NCI-H510A treated with DMSO at 0.1 percent for 48 hours (cell line): ENCODE measurements at places on chromosomes 5 and 9.
A peak's percentile ranks its signal among the peaks of the same experiment; 100 is the strongest.

DNA sequence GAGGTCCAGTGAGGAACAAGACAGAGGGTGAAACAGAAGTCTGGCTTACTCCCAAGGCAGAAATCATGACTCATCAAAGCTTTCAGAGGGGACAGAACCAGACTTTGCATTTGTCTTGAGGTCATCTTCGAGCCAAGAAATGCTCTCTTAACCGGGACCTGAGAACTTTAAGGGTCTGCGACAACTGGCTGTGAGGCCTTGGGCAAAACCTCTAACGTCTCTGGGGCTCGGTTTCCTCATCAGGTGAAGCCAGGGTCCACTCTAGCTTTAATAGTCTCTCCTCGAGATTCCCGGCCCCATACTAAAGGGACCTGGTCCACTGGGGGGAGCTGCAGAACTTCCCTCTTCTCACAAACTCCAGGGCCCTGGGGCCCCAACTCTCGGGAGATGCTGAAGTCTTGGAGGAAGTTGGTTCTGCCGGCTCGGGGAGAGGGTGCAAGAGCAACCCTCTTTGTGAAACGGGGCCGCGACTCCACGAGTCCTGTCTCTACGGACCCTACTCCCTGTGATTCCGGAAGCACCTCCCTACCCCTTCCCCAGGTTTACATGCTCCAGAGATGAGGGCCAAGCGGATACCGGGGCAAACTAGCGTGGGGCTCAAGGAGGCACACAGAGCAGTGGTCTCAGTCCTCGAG, 2.6 kb downstream of the GLIS3 start:
- DNase-seq: peak; percentile 9

DNA sequence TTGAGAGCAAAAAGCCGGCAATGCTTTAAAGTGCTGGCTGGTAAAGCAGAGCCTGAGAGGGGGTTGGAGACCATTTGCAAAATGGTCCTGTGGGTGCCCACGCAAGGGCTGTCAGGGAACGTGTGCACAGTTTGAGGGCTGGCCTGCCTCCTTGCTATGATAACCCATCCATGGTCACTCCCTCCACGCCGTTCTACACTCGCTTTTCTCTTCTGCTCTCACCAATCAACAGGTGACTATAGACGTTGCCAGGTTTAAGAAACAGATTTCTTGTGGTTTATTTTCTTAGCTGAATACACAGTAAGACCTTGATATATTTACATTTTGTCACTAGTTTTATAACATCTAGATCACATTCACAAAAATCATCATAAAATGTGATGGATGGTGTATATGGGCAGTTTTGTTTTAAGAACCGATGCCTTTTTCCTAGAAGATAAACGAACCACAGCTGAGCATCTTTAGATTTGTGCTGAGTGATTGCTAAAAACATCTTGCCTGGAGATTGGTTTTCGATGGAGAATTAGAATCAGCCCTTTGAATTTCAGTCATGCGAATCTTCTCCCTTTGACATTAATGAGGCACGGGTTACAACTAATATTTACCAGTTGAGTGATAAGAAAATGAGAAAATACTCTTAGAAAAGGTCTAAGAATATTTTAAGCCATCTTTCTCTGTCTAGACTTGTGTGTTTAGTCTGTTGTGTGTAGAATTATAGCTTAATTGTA, 13.9 kb downstream of the MAP1B start:
- DNase-seq: no peak

DNA sequence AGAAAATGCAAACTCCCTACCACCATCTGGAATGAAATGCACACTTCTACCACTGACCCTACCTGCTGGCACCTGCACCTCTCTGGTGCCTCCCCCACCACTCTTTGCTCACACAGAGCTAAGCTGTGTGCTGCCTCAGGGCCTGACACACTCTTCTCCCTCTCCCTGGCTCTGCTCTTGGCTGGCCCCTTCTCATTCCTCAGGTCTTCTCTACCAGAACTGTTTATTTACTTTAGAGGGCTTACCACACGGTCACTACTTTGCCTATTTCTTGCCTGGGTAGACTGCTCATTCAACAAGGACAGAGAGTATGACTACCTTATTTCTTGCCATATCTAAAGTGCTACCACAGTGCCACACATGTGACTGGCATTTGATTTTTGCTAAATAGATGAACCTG, 3.3 kb downstream of the REEP5 start:
- no peak for DNase-seq

GRCh38 chr9:96638606-96639364, 16.3 kb downstream of the PRXL2C start:
- DNase-seq: no peak

DNA sequence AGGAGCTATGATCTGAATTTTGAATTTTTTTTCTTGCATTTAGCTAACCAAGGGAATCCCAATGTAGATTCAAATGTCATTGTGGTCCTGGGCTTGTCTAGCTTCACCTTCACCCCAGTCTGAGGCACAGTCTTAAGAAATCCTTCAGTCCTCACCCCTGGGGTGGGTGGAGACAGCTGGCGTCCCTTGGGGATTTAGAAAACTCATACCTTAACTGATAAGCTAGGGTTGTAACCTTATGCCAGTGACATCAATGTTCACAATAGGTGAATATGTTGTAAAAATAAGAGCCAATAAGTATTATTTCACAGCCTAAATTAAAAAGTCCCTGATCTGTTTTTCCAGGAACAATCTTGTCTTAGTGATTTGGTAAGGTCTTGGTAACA, 4.6 kb downstream of the ISOC1 start:
- no peak for DNase-seq

DNA sequence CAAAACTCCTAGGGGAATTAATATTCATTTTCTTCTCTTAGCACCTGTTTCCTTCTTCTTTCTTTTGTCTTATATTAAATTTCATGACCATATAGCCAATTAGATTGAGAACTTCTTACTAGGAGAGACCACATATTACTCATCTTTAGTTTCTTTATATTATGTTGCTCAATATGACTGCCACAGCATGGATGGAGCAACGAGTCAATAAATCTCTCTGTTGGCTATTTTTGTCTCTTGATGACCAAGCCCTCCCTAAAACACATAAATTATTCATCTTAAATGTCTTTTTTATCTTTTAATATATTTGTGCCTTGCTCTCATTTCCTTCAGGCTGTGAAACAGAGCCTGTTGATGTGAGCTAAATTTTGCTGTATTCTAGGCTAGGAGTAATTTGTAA, 123.0 kb downstream of the ADAMTSL1 start:
- no peak for DNase-seq

DNA sequence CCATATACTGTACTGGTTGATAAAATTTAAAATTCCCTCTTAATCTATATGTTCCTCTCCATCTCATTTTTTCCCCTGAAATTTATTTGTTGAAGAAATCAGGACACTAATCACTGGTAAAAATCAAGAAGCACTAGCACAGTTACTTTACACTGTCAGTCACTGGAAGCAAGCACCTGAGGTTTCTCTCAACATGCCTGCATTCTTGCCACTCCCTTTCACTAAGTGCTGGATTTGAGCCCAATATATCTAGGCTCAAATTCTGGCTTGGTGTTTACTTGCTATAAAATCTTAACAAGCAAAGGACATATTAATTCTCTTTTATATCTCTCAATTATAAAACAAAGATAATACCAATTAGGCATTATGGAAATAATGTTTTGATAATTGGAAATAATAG, 58.6 kb downstream of the DIAPH1 start:
- no peak for DNase-seq

GRCh38 chr9:102594241-102594640, 400.9 kb upstream of the CYLC2 start:
- DNase-seq: no peak

- no peak for DNase-seq
Observed at GRCh38 chr5:149406203-149406978, 27.3 kb upstream of the IL17B start.

DNA sequence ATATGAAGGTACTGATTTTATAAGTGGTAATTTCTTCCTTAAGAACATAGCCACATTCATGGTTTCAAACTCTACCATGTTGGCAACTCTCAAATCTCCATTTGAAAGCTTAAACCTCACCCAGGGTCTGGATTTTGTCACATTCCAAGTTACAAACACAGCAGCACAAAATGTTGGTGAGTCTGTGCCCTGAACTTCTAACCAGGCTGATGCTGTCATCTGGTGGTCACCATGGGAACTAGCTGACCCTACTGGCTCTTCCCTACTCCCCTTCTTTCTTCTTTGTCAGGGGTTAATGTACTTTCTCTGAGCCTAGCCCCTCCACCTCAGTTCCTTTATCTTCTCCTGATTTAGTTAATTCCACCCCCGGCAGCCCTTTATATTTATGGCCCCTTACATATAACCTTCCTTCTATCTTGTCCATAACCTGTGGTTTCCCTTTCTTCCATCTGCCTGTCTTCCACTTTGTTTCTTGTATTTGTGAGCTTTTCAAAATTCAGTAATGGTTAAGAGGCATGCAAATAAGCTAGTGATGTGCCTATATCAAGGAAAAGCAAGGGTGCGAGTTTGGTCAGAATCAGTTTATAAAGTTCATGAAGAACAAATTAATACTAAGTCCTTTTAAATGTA, 35.9 kb downstream of the TGFBR1 start:
- DNase-seq: no peak

DNA sequence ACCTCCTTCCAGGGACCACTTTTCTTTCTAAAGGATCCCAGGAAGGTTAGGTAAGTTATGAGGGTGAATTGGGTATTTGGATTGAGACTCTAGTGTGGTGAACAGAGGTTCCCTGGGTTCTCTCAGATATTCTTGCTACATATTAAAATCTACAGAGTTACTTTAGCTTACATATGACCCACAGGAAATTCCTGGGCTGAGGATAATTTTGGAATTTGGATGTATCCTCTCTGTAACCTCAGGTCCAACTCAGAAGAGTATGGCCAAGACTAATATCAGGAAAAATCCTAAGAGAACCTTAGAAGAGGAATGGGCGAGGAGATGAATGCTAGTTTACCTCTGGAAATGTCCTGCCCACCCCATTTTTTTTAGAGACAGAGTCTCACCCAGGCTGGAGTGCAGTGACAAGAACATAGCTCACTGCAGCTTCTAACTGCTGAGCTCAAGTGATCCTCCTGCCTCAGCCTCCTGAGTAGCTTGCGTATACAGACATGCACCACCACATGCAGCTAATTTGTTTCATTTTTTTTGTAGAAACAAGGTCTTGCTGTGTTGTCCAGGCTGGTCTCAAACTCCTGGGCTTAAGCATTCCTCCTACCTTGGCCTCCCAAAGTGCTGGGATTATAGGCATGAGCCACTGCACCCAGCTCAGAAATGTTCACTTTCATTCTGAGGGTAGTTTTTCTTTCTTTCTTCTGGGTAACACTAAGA, 196.4 kb downstream of the ARHGEF28 start:
- no peak for DNase-seq

DNA sequence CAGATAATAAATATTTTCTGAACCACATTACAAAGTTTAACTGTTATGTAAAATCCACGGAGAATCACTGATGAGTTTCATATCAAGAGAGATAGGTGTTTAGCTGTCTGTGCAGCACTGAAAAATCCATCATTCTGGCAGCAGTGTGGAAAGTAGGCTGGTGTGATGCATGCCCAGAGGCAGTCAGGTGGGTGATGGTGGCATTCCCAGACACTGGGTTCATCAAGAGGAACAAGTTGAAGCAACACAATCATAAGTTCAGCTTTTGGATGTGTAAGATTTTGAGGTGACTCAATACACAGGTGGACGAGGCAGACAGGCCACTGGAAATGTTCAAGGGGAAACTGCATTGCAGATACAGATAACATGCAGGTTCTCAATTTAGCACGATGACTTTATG, 11.9 kb downstream of the DNAH5 start:
- DNase-seq: no peak

DNA sequence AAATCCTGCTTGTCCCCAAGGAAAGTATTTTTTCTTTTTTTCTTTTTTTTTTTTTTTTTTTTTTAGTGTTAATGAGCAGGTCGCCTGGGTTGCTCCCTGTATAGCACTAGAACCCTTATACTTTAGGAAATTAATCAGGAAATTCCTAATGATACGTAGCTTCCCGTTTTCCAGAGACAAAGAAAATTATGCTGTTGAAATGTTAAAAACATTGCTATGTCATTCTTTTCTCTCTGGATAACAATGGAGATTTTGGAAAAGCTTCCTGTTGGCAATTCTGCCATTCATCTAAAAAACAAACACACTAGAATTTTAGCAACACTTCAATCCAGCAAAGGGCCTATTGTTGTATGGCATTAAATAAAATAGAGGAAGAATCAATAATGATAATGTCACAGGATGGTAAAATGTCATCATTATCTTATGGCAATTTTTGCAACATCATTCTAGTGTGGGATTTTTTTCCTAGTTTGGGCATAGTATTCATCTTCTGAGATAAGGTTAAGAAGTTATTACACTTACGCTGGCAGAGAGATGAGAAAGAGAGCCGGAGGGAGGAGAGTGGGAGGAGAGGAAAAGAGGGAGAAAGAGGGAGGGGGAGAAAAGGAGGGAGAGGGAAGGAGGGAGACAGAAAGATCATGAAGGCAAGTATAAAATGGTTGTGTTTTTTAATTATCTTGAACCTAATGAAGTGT, 315.8 kb upstream of the PDE4D start:
- DNase-seq: no peak

GRCh38 chr5:6452622-6453504, 4.2 kb downstream of the UBE2QL1 start:
- DNase-seq: peak; percentile 23

GRCh38 chr9:120531683-120532300, 48.2 kb downstream of the CDK5RAP2 start:
- peak; percentile 46 for DNase-seq

- no peak for DNase-seq
Observed at GRCh38 chr9:80467632-80468031, 895.9 kb downstream of the TLE4 start.

GRCh38 chr5:151034422-151035379, 14.3 kb downstream of the GPX3 start:
- DNase-seq: no peak

GRCh38 chr9:126916909-126917308, 2.3 kb downstream of the RALGPS1 start:
- DNase-seq: no peak
